ENCODE measurements at places on chromosomes 6 and 20.

DNA sequence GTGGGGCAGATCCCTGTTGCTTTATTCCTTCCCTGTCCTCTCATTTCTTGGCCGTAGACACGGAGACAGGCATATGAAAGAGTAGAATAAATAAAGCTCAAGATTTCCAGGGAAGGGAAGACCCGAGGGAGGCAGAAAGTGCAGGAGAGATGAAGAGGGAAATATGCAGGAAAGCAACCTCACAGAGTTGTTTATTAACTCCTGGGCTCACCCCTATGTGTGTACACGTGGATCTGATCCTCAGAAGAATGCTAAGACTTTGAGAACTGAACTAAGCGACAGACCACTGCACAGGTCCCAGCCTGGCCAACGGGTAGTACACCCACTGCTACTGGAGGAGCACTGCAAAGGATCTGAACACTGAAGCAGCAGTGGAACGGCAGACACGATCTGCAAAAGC, 156.2 kb downstream of the KIF16B start:
- no peak for DNase-seq

- no peak for DNase-seq
These were observed 33.7 kb upstream of the CCND3 start for GRCh38 chr6:41975276-41975675.

DNA sequence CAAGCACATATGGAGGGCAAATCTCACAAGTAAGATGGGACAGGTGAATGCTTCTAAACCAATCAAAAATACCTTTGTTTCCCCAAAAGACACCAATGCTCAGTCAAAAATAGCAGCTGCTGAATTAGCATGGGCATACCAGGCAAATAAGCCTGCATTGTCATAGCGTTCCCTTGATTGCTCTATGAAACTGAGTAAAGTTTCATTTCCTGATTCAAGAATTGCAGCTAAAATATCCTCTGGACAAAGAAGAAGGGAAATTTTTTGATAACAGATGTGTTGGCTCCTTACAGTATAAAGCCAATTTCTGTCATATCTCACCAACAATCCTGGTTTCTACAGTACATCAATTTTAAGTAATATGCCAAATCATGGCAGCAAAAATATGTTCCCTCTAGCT, 3.3 kb upstream of the TMEM14A start:
- DNase-seq = no peak

DNA sequence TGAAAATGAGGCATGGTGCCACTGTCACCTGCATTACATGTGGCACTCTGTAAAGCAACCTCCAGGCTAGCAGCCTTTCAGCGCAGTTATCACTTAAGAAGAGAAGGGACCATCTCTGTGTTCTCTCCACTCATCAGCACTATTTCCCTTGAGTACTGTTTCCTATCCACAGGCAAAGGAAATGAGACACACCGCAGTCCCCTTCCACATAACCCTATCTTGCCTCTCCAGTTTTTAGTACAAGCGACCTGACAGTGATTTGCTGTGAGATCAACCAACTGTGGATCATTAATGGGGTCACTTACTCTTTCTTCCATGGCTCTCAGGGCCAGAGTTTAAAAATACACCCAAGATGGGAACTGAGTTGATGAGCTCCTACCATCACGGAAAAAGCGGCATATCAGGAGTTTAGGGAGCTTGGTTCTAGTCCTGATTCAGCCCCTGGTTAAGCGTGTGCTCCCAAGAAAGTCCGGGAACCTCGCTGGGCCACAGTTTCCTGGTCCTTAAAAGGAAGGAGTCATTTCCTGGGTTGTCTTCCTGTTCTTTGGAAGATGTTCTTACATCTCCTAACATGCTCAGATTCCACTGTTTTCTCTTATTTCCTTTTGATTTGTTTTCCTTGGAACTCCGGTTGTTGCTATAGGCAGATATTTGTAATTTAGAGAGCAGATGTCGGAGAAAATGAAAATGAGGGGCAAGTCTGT, 27.3 kb downstream of the PRDM1 start:
- DNase-seq = no peak

- no peak for DNase-seq
These were observed 122.1 kb downstream of the TTLL2 start for GRCh38 chr6:167446971-167447370.
